ENCODE measurements at places on chromosomes 2 and 18. TPM values are rescaled to one million over a fixed set of nuclear protein-coding genes. Genes with fewer than 3 reads are reported as not detected.

- DNase-seq: no peak
Observed at GRCh38 chr18:77369644-77370043, 120.0 kb downstream of the GALR1 start.

DNA sequence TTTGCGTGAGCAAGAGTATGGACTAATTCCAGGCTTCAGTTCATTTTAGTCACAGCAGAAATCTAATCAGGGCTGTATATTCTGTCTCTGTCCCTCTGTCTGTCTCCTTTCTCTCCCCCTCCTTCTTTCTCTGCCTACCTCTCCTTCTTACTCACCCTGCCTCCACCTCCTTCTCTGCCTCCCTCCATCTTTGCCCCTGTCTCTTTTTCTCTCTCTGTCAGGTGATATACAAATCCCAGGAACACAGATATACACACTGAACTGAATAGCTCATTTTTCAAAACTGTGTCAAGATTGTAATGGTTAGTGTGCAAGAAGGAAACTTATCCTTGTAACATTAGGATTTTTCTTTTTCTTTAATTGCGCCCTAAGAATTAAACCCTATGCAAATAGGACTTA is 32.5 kb downstream of the SLC8A1 start:
- DNase-seq: no peak

- DNase-seq: no peak
Observed at GRCh38 chr2:224764565-224765236, 48.5 kb upstream of the CCDC195 start.

The MRPS5 gene
- total RNA-seq: 60.7 TPM

The NCOA1 gene
- total RNA-seq: 87.7 TPM

The KIAA2012 gene
- total RNA-seq: 5.7 TPM

The SIX2 gene
- 5.5 TPM for total RNA-seq

The MERTK gene
- 16.8 TPM for total RNA-seq

DNA sequence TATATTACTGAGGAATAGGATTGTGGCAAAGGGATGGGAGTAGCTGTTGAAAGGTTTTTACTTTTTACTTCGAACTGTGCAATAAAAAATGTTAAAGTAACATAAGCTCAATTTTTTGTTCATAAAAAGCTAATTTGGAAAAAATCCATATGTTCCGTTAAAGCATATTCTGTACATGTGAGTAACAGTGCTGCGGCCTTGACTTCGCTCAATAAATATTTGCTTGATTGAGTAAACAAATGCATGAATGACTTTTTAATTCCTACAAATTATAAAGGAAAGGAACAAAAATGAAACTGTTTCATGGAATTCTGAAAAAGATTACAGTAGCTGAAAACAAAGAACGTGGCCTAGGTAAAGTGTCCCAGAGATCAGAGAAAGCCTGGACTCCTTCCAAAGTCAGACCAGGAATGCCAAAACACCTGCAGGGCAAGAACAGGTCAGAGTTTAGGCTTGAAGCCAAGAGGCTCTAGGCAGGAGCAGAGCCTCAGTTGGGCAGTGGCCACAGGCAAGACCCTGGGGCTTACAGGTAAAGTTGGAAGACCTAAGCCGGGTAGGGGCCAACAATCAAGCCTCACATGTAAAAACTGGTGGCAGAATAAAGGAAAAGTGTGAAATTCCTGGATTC is 44.3 kb upstream of the FIGN start:
- no peak for DNase-seq

- DNase-seq: no peak
Observed at GRCh38 chr2:73069855-73070642, 1.5 kb downstream of the SFXN5 start.

The PTH2R gene
- 0.77 TPM for total RNA-seq

DNA sequence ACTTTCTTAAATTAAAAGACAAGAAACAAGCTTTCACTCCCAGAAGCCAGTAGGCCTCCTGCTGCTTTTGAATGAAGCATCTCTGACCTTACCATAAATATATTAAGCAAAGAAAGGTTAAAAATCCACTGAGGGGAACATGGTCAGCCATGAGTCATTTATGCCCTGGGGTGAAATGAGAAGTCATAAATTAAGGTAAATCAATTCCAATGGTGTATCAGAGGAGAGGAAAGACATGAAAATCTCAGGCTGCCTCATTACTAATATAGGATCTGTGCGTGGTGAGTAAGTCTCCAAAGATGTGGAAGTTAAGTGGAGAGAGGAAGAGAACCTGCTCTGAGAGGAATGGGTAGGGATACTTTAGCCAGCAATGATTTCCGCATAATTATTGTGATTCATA is 292.3 kb upstream of the CHAC2 start:
- DNase-seq: no peak

DNA sequence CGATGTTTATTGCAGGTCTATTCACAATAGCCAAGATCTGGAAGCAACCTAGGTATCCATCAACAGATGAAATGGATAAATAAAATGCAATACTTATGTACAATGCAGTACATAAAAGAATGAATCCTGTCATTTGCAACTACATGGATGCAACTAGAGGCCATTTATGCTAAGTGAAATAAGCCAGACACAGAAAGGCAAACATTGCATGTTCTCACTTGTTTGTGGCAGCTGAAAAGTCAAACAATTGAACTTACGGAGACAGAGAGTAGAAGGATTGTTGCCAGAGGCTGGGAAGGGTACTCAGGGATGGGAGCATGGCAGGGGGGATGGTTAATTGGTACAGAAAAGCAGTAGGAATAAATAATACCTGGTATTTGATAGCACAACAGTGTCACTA is 563.9 kb downstream of the TMX3 start:
- no peak for DNase-seq

GRCh38 chr2:43402452-43402937 is 176.1 kb upstream of the ZFP36L2 start:
- no peak for DNase-seq

GRCh38 chr18:11392292-11392691 is 217.1 kb upstream of the SLC35G4 start:
- DNase-seq: peak; percentile 51

DNA sequence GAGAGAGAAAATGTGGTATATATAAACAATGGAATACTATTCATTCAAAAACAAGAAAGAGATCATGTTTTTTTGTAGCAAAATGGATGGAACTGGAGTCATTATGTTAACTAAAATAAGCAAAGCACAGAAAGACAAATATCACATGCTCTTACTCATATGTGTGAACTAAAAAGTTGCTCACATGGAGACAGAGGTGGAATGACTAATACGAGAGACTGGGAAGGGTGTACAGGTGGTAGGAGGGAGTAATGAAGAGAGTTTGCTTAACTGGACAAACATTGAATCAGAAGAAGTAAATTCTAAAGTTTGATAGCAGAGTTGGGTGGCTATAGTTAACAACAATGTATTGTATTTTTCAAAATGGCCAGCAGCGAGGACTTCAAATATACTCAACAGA is 1080.7 kb upstream of the CHAC2 start:
- DNase-seq: no peak

GRCh38 chr2:159620796-159621195 is 4.4 kb upstream of the BAZ2B start:
- DNase-seq: no peak

The KCNJ13 gene
- total RNA-seq: 94.8 TPM

The SLC40A1 gene
- total RNA-seq: 47.7 TPM

GRCh38 chr2:218709908-218710307 is 727 bp upstream of the TTLL4 start:
- DNase-seq: no peak

- DNase-seq: no peak
Observed at GRCh38 chr2:173397539-173397938, 42.9 kb downstream of the CDCA7 start.

DNA sequence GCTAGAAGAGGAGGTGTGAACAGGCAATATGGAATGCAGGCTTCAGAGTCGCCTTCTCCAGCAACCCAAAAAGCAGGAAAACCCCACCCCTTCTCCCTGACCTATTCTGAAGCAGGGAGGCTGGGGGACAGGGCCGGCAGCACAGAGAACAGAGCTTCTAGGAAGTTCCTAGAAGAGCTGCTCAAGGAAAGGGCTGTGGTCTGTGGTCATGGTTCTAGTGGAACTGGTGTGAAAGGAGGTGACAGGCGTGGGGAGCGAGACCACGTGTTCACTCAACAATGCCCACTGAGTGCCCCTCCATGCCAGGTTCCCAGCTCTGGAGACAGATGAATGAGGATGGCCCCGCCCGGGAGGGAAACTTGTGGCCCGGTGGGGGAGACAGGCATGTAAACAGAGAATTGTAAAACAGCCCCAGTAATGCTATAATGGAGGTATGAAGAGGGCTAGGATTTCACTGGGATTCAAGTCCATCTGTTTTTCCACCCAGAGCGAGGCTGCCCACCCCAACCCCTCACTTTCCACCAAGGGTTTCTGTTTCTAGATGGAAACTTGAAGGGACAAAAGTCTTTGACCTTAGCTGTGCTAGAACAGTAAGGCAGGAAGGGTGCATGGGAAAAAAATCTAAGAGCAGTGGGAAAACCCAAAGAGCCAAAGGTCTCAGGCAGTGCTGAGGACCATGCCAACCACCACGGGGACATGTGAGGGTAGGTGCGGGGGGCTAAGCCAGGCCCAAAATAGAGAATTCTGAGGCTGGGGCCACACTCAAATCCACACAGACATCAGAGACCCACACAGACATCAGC is 71.8 kb downstream of the TNS1 start:
- no peak for DNase-seq

The CCDC74B gene
- 6.4 TPM for total RNA-seq

- no peak for DNase-seq
Observed at GRCh38 chr2:137123226-137123625, 357.9 kb downstream of the THSD7B start.

DNA sequence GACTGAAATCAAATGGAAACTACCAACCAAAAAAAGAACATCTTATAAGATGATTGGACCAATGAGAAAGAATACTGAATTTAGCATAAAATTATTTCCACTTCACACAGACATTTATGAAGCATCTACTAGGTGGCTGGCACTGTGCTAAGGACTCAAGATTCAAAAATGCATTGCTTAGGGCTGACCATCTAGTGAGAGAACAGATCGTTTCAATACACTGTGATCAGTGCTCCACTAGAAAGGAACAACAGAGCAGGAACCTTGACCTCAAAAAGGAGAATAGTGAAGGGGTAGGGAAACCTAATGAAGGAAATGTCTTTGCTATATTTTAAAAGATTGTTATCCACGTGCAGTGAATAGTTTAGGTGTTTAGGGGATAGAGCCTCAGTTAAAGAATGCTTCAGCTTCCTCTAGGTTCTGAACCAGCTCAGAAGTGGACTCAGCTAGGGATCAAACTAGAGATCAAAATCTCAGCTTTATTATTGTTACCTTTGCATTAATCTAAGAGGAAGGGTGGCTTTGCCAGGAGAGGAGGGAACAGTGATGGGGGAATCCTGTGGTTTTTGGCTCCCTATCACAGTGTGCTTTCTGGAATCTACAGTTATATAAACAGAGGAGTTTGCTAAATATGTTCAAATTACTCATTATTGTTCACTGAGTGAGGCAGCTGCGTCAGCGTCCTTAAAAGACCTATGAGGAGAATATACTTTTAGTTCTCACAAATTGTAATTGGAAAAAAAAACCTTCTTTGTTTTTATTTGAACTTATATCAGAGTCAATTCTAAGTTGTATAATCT is 16.2 kb upstream of the BBS5 start:
- no peak for DNase-seq

GRCh38 chr2:217988014-217988839 is 14.6 kb downstream of the TNS1 start:
- DNase-seq: peak; percentile 85

- no peak for DNase-seq
Observed at GRCh38 chr18:27558388-27559155, 373.5 kb upstream of the CHST9 start.

The HK2 gene
- 9.9 TPM for total RNA-seq

DNA sequence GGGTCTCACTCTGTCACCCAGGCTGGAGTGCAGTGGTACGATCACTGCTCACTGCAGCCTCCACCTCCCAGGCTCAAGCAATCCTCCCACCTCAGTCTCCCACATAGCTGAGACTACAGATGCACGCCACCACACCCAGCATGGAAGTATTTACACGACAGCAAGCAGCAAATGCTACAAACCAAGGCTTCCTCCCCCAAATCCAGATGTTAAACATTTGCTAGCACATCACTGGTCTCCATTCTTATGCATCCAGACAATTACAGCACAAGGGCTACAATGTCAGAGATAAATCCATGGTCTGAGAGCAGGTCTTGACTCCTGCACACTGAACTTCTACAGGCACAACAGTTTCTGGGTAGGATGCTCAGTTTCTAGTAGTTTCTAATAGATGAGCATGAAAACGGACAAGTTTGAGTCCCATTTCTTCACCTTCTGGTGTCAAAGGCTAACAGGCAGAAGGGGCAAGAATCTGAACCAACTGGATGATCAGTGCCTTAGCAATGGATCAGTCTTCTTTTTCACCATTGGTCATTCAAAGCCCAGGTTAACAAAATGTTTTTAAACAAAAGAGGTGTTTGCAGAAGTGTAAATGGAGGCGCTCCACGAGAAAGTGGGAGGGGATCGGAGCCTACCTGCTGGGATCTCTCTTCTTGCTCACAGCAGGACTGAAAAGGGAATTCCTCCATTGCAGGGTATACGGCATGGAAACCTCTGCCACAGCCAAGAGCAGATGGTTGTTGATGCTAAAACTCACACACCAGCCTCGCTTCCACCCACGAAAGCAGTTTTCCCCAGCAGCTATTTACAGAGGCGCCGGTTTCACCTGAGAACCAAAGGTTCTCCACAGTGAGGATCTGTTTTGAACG is 135.0 kb upstream of the ARL4C start:
- no peak for DNase-seq

All from spinal cord (tissue), 10 donors.